ENCODE measurements at places on chromosomes 13 and 19.
A peak's percentile ranks its signal among the peaks of the same experiment; 100 is the strongest.

DNA sequence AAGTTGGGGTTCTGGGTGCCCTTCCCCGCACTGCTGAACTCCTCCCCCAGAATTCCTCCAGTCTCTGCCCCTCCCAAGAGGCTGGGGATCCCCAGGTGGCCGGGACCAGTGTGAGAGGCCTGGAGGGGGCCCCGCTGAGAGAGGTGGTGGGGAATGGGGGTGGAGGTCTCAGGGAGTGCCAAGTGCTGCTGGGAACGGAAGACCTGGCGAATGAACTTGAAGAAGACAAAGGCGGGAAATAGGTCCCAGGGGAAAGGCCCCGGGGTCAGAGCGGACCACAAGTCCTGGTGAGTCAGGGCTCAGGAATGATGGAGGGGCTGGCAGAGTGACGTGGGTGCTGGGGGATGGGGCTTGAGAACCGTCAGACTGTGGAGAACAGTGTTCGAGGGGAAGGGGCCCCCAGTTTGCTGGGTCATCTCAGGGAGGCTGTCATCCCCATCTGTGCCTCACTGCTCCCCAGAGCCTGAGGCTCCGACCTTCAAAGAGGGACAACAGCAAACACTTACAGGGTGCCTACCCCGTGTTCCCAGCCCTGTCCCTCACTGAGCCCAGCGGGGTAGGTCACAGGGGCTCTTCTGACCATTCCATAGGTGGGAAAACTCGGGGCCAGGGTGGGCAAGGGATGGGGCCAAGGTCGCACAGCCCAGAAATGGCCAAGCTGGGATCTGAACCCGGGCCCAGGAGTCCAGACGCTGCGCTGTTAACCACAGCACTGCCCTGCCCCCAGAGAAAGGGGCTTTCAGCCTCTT is 16.0 kb upstream of the SEMA6B start:
- no peak for DNase-seq

DNA sequence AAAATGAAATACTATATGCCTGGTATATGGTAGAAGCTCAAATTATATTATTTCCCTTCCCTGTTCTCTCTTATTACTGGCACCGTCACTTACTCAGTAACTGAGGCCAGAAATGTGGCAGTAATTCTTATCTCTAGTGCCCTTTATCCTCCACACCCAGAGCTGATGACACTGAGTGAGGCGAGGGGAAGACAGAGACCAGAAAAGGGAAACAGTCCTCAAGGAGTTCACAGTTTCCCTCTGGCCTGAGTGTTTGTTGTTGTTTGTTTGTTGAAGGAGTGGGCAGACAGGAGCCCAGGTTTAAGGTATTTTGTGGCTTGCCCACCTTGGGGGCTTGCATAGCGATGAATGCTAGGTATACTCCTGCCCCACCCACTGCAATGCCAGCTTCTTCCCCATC is 101.5 kb upstream of the FNDC3A start:
- DNase-seq = no peak

GRCh38 chr19:19399733-19400433 is 5.6 kb upstream of the GATAD2A start:
- no peak for DNase-seq

DNA sequence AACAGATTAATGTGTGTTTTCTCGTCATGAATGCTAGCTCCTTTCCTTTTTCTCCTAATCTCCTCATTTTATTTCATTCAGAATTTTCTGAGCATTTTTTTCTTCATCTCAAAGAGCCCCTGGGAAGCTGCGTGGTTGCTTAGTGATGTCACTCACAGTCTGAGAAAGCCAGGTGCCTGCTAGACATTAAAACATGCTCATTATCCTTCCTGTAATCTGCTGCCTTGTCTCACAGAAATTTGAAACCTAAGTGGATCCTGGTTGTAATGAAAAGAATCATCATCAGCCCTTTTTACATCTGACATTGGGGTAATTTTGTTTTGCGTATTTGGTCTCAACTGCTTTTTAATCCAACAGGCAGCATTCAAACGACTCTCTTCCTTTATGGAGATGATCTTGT is 108.2 kb upstream of the RNF113B start:
- no peak for DNase-seq

- no peak for DNase-seq
These were observed 105.6 kb downstream of the POSTN start for GRCh38 chr13:37492741-37493514.

DNA sequence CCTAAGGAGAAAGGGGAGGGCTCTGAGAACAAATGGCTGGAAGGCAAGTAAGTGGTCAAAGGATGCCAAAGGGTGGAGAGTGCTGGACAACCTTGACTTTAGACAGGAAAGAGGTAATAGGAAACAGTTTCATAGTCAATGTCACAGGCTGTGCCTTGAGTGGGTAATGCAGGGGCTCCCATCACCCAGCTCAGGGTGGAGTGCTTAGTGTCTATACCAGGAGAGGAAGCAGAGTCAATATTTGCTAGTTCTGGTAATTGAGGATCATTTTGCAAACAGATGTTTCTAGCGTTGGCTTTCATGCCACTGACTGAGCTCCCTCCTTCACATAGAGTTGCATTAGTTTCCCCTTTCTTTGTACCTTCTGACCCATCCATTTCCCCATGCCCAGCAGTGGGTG is 64.6 kb upstream of the KL start:
- DNase-seq = no peak

GRCh38 chr19:843836-844545 is 3.2 kb downstream of the PRTN3 start:
- no peak for DNase-seq

- DNase-seq = no peak
These were observed 259.9 kb downstream of the TBC1D4 start for GRCh38 chr13:75222031-75222430.

- no peak for DNase-seq
These were observed 63.4 kb downstream of the RAP2A start for GRCh38 chr13:97497400-97497799.

GRCh38 chr19:29054886-29055675 is 157.9 kb downstream of the UQCRFS1 start:
- no peak for DNase-seq

GRCh38 chr13:79352107-79352506 is 53.9 kb downstream of the RBM26 start:
- no peak for DNase-seq

- peak; percentile 89 for DNase-seq
These were observed 20.6 kb upstream of the ZNF430 start for GRCh38 chr19:20999731-21000352.

DNA sequence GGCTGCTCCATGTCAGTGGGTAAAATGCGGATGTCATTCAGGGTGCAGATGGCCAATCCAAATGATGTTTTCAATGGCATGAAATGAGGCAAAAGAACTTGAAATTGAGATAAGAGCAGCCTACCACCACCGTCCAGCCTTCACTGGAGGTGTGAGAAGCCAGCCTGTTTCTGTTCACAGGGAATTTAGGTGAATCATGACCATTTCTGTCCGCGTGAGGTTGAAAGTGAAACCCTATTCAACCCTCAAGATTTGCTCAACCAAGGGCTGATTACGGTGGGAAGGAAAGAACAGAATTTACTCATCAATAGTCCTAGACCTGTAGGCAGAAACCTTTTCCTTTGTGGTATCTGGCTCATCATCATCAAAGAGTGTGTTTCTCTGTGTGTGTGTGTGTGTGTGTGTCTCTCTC is 370.7 kb downstream of the COG6 start:
- DNase-seq = no peak
